ENCODE measurements at places on chromosomes 16 and 17.

GRCh38 chr17:81128774-81129173 lies 36.5 kb upstream of the PVALEF start:
- DNase-seq: no peak

GRCh38 chr17:8912084-8912981 lies 44.9 kb upstream of the PIK3R6 start:
- DNase-seq: no peak

- DNase-seq: no peak
Observed at GRCh38 chr17:73157521-73157890, 7.3 kb upstream of the SSTR2 start.

DNA sequence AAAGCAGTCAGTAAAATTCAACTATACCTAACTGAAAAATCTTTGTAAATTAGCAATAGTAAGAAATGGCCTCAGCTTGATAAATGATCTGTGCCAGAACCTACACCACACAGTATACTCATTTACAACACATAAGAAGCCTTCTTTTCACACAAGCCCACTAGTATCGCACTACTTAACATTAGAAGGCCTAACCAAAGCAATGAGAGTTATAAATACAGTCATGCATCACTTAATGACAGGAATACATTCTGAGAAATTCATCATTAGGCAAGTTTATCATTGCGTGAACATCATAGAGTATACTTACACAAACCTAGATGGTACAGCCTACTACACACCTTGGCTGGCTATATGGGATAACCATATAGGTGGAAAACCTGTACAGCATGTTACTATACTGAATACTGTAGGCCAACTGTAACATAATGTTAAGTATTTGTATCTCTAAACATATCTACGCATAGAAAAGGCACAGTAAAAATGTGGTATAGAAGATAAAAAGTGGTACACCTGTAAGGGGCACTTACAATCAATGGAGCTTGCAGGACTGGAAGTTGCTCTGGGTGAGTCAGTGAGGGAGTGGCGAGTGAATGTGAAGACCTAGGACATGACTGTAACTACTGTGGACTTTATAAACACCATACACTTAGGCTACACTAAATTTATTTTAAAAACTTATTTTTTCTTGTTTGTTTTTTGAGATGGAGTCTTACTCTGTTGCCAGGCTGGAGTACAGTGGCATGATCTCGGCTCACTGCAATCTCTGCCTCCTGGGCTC lies 126.5 kb upstream of the CORO6 start:
- no peak for DNase-seq

- no peak for DNase-seq
Observed at GRCh38 chr16:60127196-60127595, 1393.1 kb upstream of the GOT2 start.

- DNase-seq: no peak
Observed at GRCh38 chr17:44191941-44192496, 5.2 kb downstream of the TMUB2 start.

DNA sequence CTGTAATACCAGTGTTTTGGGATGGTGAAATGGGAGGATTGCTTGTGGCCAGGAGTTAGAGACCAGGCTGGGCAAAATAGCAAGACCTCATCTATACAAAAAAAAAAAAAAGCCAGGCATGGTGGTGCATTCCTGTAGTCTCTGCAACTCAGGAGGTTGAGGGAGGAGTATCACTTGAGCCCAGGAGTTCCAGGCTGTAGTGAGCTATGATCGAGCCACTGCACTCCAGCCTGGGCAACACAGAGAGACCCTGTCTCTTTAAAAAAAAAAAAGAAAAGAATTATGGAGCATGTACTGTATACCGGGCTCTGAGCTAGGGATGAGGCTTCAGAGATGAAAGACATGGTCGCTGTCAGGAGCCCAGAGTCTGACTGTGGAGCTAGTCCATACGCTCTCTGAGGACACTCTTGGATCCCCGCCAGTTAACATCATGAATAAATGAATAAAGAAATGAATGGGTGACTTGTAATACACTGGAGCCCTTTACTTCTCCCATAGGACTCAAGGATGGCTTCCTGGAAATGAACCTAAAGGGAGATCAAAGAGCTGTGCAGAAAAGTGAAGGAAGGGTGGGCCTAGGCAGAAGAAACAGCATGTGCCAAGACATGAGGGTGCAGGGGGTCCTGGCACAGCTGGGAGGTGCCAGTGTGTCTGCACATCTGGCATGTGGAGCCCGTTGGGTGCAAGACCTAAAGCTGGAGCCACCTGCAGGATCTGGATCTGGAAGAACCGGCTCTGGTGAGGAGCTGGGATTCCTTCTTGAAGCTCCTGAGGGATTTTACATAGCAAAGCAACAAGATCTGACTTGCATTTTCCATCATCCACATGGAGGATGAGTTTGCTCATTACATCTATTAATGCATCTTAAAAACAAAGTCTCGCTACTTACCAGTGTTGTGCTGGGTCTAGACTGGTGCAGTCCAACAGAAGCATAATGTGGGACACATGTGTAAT lies 120.4 kb downstream of the IRX3 start:
- no peak for DNase-seq

- DNase-seq: no peak
Observed at GRCh38 chr16:23274968-23275367, 27.1 kb upstream of the SCNN1B start.

GRCh38 chr17:41992576-41992975 lies 24.7 kb downstream of the DNAJC7 start:
- DNase-seq: no peak

DNA sequence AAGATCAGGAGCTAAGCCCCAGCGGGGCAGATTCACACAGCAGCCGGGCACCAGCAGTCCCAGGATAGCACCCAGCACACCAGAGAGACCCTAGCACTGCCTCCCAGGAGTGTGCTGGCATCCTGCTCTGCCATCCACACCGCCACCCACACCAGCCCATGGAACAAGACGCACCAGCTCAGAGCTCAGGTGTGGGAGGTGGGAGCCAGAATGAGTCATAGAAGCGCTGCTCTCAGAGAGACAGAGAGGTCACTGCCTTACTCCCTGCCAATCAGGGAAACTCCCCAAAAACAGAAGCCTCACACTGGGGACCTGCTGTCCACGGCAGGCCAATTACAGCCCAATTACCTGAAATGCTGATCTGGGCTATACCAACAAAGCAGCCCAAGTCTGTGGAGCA lies 64.9 kb downstream of the CDYL2 start:
- DNase-seq: no peak

GRCh38 chr17:42937712-42938596 lies 26.3 kb downstream of the AARSD1 start:
- DNase-seq: peak; percentile 5

DNA sequence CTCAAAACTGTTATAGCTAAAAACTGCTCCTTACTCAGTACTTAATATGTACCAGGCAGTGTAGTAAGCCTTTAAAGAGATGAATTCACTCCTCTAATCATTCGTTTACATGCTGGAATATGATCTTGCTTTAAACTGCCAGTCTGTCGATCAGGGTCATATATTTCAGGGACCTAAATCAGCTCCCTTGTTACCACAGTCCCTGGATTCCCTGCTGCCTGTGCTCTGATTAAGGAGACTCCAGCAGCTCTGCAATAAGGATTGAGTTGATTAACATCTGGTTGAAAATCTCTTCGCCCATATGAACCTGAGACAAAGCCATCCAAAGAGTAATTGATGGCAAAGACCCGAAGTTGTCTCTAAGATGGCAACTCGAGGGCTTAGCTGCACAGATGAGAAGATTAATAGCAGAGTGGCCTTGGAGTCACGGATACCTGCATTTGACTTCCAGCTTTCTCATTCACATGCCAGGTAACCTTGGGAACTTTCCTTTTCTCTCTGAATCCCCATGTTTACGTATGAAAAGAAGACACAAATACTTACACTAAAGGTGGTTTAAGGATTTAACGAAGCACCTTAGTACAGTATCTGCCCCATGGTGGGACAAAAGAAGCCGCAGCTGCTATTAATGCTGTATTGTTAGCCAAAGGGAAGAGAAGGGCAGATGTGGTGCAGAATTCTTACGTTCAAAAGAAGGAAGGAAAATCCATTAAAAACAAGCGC lies 68.2 kb downstream of the VAT1L start:
- no peak for DNase-seq

- no peak for DNase-seq
Observed at GRCh38 chr17:49585422-49586027, 9.9 kb downstream of the NXPH3 start.

- no peak for DNase-seq
Observed at GRCh38 chr17:73697872-73698271, 53.6 kb upstream of the SDK2 start.

- DNase-seq: no peak
Observed at GRCh38 chr16:4814542-4815173, 12.2 kb upstream of the ROGDI start.

DNA sequence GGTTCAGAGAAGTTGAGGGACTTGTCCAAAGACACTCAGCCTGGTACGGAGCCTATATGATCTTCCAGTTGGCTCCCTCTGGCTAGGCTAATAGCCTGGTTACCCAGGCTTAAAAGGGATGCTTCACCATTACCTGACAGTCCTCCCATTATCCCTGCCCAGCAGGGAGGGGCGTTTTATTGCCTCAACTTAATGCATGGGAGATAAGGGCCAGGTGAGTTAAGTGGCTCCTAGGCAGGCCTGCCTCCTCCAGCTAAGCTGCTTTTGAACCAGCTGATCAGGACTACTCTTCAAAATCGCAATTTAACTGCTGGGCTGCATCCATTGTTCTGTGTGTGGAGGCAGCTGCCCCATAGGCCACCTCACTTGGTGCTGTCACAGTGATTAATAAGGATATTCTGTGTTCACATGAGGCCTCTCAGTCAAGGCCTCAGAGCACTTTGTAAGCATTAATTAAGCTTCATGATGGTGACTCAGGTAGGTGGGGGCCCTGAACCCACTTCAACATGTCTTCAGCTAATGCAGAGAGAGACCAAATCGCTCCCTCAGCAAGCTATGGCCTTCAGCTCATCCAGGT lies 27.9 kb downstream of the SMPD3 start:
- DNase-seq: no peak

DNA sequence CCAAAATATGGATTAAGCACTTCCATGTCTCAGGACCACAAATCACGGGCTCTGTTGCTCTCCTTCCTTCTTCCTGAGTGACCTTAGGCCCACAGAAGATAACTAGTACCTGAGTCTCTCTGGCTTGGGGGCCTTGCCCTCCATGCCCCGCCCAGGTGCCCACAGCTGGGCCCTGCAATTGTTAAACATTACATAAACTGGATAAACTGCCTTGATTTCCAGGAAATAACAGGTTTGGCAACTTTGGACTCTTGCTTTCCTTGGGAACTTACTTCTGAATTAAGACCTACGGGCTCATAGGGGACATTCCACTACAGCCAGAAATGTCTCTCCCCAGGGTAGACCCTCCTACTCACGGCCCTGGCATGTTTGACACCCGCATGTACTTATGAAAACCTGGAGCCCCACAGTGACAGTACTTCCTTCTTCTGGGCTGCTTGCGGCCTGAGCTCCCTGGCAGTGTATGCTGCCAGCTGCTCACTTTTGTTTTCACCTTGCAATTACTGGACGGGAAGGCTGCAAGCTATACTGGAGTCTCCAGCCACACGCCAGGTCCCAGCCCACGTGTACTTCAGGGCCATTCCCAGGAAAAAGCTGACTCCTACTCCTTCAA lies 2.3 kb upstream of the UBALD2 start:
- no peak for DNase-seq

GRCh38 chr17:29115961-29116803 lies 64.0 kb downstream of the MYO18A start:
- DNase-seq: peak; percentile 38

- peak; percentile 67 for DNase-seq
Observed at GRCh38 chr17:57114085-57114673, 29.1 kb downstream of the AKAP1 start.

DNA sequence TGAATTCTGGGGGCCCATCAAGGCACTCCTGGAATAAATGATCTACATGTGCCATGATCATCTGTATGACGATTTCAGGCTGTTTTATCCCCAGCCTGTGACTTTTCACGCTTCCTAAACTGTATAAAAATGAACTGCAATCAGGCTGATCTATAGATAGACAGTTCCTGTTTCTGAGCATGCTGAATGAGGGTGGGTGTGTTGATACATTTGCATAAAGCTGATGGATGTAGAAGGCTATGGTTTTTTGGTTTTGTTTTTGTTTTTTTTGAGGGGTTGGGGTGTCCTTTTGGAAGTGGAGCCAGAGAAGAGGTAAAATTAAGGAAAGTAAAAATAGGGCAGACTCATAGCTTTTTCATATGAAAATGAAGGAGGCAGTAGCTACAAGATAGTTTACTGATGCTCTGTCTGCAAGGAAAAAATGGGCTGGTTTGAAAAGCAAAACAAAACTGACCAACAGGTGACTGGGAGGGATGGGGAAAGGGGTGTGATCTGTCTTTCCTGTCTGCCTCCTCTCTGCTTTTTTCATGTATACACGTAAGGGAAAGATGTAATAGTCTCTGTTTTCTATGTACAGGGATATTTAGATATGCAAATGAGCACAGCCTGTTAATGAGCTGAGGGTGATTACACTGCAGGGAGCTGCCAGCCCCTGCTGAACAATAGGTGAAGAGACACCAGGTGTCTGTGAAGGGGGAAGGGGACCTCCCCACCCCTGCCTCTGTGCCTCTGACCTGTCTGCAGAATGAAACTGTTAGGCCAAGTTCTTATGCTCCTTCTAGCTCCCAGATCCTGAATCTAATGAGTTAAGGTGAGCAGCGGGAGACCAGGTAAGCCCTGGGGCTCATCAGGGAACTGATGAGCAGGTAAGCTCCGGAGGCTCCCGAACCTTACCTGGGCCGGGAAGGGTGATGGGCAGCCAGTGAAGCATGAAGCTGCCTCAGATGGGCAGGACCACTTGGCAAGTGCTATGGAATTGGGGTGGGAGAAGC lies 46.6 kb upstream of the LYRM9 start:
- no peak for DNase-seq

DNA sequence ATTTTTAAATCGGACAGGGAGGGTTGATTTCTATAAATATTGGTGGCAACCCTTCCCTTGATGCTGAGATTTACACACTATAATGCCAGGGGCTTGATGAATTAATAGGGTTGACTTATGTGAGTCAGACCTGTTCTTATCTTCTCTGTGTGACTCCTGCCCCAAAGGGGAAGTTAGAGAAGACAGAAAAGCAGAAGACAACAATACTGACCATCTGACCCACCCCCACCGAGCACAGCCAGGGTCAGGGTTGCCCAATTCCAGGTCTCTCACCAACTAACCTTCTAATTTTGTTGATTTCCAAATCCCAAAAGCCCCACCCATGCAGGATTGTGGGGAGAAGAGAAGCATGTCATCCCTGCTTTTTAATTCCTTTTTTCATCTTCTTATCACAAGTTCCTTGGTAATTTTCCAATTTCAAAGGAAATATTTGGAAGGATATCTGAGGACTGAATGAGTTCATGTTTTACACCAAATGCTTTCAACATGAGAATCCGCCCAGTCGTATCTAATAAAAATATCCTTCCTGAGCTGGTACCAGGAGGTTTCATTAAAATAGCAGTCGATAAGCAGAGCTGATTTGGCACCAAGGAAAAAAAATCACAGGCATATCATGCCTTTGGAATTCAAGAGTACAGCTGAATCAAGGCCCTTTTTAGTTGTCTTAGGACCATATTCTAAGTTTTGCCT lies 603.4 kb upstream of the CDH11 start:
- DNase-seq: no peak

DNA sequence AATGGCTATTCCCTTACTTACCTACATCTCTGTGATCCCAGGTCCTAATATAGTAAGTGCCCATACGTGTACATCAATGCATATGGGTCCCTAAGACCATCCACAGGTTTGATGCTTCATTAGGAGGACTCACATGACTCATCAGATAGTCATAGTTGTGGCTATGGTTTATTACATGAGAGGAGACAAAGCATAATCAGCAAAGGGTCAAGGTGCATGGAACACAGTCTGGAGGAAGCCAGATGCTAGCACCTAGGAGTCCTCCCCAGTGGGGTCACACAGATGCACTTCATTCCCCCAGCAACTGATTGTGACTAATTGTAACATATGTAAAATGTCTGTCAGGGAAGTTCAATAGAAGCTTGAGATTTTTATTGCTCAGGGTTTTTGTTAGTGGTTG lies 42.8 kb downstream of the PHKB start:
- DNase-seq: no peak
